ENCODE measurements at places on chromosomes 3 and 15. TPM values are rescaled to one million over a fixed set of nuclear protein-coding genes. Genes with fewer than 3 reads are reported as not detected.

The HMG20A gene
- 48.4 TPM for total RNA-seq

The PRR20G gene
- not detected for total RNA-seq

The ACTRT3 gene
- not detected for total RNA-seq

The ANKRD63 gene
- not detected for total RNA-seq

The LSAMP gene
- not detected for total RNA-seq

The XYLB gene
- total RNA-seq = 3.7 TPM

The TERC gene
- 2.7 TPM for total RNA-seq

The PSMA4 gene
- 96.4 TPM for total RNA-seq

The RTP4 gene
- 8.0 TPM for total RNA-seq

The MEX3B gene
- total RNA-seq = 1.7 TPM

The PLA1A gene
- total RNA-seq = not detected

The AGBL1 gene
- not detected for total RNA-seq

The ST3GAL6 gene
- total RNA-seq = 1.4 TPM

DNA sequence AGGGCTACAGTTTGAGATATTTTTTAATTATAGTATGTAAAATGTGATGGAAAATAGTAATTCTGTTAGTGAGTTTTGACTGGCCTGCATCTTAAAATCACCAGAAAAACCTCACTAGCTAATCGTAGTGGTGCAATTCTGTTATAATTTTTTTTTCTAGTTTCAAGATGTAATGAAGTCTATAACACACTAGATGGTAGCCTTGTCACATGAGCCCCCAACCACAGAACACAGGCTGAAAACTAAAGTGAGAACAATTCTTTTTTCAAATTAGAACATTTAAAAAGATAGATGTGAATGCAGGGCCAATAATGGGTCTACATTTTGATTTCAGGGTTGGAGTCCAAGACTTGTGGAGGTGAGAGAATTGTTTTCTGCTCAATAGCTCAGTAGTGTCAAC is 83.3 kb upstream of the KCNH8 start:
- DNase-seq = peak; percentile 36

- DNase-seq = no peak
These were observed 65.1 kb upstream of the GUCA1C start for GRCh38 chr3:109018828-109019227.

GRCh38 chr3:81237181-81237580 is 524.3 kb downstream of the GBE1 start:
- DNase-seq = no peak

GRCh38 chr3:160200353-160200752 is 24.9 kb upstream of the C3orf80 start:
- DNase-seq = no peak

DNA sequence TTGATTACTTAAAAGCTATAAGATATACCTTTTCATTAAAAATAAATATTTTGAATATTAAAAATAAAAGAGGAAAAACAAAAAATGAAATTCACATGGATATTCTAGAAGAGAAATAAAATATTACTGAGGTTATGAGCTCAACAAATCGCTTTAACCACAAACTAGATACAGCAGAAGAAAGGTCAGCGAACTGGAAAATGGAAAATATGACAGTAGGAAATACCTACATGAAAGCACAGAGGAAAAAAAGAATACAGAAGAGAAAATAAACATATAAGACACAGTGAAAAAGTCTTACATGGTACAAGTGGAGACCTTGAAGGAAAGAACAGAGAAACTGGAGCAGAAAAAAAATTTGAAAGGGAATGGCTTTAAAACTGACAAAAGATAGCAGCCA is 33.2 kb downstream of the SCAPER start:
- DNase-seq = no peak

DNA sequence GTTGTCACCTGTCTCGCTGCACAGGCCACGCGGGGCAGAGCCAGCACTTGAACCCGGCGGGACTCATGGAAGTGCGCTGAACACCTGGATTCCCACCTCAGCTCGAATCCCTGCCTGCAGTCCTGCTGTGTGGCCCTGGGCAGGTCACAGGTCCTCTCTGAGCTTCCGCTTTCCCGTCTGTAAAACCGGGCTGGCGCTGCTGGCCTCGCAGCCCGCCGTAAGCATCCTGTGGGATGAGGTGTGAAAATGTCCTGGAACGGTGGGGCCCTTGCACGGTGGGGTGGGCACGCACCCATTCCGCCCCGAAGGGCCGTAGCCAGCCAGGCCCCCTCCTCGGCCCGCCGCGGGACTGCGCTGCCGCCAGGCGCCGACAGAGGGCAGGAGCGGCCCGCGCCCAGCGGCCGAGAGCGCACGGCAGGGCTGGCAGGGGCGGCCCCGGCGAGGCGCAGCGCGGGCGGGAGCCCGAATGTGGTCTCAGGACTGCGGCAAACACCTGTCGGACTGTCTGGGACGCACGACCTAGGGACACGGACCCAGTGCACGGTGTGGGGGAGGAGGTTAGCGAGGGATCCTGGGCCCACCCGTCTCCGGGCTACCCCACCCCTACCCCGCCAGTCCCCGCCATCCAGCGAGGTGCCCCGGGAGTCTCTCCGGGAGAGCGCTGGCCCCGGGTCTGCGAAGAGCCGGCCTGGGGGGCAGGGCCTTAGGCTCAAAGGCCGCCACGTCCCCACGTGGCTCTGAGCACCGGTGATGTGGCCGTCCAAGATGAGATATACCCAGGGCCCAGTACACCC is 40.4 kb downstream of the DNAJB8 start:
- DNase-seq = peak; percentile 60

- DNase-seq = no peak
These were observed 27.5 kb downstream of the FLNB start for GRCh38 chr3:58035524-58036255.

DNA sequence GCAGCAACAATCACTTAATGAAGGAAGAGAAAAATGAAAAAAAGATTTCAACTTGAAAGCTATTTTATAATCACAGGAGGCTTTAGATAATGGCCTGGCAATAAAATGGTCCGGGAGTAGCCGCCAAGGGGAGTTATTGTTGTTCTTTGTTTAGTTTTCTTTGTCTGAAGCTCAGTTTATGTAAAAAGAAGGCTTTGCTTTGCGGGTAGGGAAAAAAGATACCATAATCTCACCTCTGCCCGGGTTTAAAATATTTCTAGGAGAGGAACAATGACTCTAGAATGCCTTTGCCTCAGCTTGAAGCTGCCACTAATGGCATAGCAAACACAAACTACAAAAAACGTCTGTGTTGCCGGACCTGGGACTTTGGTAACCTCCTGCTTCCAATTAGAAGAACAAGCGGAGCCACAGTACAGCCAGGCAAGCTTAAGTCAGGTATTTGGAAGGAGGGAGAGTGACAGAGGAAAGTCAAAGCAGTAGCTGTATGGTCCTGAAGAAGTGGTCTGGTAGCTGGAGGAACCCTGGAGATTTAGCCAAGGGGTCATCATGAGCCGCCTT is 764.5 kb downstream of the TUSC7 start:
- DNase-seq = no peak

DNA sequence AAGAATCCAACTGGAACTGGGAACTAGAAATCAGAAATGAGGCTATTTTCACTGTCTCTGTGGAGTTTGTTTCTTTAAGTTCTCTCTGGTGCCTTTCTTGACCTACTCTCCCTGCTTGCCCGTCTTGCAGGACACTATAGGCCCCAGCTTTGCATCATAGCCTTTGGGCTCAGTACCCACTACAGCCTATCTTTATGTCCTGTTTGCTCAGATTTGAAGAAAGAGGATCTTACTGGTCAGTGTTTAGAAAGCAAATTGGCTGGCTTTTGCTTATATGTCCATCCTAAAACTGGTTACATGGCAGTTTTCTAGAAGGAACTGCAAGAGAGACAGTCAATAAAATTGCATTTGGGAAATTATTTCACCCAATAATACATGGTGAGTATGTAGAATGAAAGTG is 231.8 kb upstream of the TBL1XR1 start:
- DNase-seq = no peak

DNA sequence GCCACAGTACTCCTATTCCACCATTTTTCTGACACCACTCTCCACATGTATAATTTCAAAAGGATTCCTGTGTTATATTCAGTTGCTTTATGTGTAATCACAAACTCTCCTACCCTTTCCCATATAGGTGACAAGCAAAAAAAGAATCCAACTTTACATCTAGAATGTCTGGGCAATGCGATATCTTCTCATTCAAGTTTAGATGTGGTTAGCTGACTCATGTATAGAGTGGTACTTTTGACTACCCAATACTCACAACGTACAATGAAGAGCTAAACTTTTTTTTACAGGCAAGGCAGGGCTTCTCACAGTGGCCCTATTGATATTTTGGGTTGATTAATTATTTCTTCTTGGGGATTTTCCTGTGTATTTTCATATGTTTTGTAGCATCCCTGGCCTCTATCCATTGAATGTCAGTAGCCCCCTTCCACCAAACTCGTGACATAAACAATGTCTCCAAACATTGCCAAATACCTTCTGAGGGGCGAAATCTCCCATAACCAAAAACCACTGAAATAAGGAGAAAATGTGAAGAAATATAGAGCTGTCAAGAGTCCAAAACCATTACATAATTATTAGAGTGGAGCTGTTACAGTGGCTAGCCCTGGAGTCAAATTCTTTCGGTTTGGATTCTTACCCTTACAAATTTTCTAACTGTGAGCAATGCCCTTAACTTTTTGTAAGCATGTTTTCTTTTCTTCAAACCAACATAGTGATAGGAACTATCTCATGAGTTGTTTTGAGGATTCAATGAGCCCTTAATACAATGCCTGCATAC is 342.6 kb downstream of the NSUN3 start:
- DNase-seq = no peak

- peak; percentile 29 for DNase-seq
These were observed 1.4 kb upstream of the IL17RC start for GRCh38 chr3:9915254-9916141.

DNA sequence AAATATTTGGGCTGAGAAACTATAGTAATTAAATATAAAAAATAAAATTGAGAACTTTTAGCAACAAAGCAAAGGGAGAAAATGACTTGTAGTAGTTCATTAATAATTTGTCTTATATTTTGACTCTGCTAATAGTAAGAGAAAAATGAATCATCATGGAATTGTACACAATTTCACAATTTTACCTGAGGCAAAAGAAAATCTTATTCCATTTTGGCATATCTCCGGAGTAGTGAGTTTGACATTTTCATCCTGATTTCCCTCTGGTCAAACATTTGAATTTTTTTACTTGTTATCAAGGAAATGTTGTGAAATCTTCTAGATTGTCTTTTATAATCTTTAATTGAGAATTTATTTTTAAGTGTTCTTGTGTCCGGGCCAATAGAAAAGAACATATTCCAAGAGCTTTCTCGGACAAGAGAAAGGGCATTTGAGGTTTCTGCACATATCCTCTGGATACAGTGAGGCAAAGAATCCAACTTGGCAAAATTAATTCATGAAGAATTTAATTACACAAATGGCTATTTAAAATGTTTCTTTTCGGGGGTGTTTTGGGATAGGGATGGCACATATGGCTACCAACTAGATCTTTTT is 89.3 kb upstream of the IGSF10 start:
- DNase-seq = no peak

- no peak for DNase-seq
These were observed 7.3 kb downstream of the KIF23 start for GRCh38 chr15:69421498-69421897.

DNA sequence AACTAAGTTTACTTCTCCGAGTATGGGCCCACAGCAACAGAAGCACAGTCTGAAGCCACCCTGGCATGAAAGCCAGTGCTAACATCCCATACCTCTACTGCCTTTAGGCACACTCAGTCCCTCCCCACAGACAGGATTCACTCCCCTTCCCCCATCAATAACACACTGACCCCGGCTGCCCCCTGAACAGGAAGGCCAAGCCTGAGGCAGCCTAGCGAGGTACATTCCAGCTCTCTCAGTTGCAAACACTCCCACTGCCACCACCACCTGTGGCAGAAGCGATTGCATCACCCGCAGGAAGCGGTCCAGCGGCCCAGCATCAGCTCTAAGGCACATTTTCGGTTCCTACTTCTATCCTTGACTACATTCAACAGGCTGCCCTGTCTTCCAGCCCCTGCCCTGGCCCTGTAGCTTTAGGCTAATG is 7.0 kb upstream of the BMF start:
- DNase-seq = peak; percentile 54

- DNase-seq = no peak
These were observed 43.0 kb downstream of the NEK10 start for GRCh38 chr3:27326202-27326601.

DNA sequence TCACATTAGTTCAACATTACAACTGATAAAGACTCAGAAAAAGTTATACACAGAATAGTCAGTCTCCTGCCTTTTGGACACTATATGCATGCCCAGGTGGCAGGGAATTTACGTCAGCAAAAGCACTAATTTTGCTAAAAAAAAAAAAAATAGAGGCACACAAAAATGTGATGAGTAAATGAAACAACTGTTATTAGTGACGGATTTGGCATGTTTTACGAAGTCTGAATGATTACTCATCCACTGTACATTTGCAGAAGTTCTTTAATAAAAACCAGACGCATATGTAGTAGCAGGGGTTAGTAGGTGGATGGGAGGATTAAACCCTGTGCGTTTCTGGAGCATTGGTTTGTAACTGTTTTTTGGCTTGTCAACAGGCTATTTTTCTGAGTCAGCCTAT is 99.0 kb downstream of the MITF start:
- no peak for DNase-seq

GRCh38 chr3:115127208-115127607 is 19.9 kb downstream of the ZBTB20 start:
- DNase-seq = no peak

- DNase-seq = no peak
These were observed 253.9 kb downstream of the LSAMP start for GRCh38 chr3:116191409-116191808.

GRCh38 chr3:178419071-178419470 is 117.2 kb upstream of the KCNMB2 start:
- no peak for DNase-seq

GRCh38 chr3:45106874-45107273 is 39.3 kb downstream of the CDCP1 start:
- no peak for DNase-seq

- no peak for DNase-seq
These were observed 305.1 kb downstream of the CACNA2D3 start for GRCh38 chr3:54427501-54427900.

DNA sequence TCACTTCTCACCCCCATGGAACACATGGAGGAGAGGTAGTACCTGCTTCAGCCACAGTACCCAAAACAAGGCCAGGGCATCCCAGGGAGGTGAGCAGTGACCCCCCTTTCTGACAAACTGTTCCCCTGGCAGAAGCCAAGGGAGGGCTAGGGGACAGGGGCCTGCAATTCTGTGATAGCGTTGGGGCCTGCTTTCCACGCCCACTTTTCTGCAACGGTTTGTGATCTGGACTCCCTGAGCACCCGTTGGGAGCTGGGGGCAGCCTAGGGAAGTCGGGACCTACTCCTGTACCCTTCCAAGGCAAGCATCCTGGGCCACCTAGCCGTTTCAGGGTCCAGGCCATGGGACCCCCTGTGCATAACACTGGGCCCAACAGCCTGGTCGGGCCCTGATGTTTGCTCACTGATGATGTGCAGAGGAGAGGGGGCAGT is 996 bp upstream of the DNAJA4 start:
- peak; percentile 20 for DNase-seq

All from natural killer cell (primary cell).